HTR-8/SVneo (cell line): ENCODE measurements at places on chromosomes 16 and 17.

DNA sequence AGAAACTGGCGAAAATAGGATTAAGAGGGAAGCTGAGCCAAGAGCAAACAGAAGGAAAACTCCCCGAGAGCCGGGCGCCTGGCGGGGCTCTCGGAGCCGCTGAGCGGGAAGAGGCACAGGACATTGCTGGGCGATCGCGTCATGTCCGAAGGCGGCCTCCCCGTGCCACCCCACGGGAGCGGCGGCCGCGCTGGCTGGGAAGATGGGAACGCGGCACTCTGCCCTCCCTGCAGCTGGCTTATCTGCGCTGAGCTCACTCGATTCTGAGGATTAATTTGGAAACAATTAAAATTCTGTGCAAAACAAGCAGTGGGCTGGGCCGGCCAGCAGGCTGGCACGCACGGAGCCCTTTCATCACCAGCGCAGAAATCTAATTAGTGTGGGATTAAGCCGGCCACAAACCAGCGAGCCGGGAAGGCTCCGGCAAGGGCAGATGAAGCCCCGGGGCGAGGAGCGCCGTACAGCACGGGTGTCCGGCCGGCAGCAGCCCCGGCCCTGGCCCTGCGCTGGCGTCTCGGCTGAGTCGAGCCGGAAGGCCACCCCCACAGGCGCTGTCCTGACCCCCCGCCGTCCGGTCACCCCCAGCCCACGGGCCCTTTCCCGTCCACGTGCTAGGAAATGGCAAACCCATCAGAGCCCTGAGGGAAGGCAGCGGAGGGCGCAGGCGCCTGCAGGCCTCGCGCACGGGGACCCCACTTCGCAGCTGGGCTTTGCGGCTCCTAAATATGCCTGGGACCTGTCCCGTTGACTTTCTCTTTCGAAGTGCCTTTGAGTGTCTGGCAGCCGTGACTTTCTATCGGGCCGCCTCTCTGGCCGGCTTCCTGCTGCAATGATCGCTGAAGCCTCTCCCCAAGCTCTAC, 37.9 kb downstream of the SOX8 start:
- DNase-seq: no peak

- no peak for DNase-seq
Measured at GRCh38 chr16:73190256-73190655, 142.3 kb upstream of the ZFHX3 start.

GRCh38 chr16:70523743-70524398, at the start of gene SF3B3:
SF3B3 (plus strand) TSS chr16:70523816; CDS start chr16:70526657, 2,841 bp downstream.
- DNase-seq: peak; percentile 61

GRCh38 chr16:1206326-1206725, 18.7 kb downstream of the TPSG1 start:
- no peak for DNase-seq

DNA sequence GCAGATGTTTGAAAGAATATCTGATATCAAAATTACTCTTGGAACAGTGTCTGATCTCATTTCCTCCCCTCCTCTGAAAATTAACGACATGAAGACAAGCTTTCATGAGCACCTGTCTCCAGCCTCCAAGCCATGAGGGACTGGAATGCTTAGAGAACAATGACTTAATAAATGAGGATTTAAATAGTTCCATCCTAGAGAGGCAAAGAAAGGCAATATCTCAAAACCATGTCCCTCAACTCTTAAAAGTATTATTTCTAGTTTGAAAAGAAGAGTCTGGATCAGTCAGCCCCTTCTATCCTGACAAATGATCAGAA, 137.5 kb downstream of the ANKFN1 start:
- no peak for DNase-seq

DNA sequence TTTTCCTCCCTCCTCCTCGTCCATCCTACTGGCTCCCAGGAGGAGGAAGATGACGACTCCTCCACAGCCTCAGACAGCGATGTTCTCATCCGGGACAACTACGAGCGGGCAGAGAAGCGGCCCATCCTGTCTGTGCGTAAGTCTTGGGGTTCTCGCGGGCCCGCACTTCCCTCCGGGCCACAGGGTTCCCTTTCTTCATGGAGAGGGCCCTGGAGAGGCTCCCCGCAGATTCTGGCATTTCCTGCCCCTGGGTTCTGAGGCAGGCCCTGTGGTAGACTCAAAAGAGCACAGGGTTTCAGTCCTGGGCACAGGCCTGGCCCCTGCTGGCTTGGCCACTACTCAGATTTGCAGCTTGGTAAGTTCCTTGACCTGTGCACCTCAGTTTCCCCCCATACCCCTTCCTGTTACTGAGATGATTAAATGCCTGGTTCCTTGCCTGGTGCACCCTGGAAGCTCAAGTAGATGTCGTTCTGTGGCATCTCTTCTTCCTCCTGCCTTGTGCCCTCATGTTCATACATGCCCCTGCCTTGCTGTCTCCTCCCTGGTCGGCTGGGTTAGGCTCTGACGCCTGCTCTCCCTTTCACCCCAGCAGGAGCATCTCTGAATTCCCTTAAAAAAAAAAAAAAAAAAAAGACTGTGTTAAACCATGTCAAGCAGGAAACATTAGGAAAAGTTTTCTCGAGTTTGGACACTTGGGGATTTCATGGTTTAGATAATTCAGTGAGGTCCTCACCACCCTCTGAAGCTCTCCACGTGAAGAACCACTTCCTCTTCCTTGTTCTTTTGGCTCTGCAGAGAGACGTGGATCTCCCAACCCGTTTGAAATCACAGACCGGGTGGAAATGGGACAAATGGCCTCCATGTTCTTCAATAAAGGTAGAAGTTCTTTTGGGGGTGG, 14.3 kb upstream of the NAT9 start:
- DNase-seq: no peak

- DNase-seq: no peak
Measured at GRCh38 chr16:86895606-86896005, 317.3 kb downstream of the FOXL1 start.

- DNase-seq: no peak
Measured at GRCh38 chr17:10111907-10112452, 86.4 kb downstream of the GAS7 start.

- DNase-seq: no peak
Measured at GRCh38 chr16:86777381-86777946, 199.1 kb downstream of the FOXL1 start.
